Body of pancreas (tissue), 4 donors: ENCODE measurements at places on chromosomes 5 and 9.

DNA sequence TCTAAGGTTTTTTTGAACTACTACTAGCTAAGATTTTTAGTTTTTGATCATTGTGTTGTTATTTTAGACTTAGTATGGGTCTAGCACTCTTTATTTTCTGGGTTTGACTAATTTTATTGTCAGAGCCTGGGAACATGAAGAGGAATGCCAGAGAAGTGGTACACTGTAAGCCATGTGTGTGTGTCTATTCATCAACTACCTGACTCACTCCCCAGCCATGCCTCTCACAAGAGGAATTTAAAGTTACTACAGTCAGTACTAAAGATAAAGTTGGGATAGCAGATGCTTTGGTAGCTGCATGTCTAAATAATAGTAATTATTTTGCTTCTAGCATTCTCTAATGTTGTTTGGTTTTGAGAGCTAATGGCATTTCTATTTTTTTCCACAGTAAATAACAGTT lies 264.8 kb downstream of the CSNK1G3 start:
- no peak for DNase-seq

GRCh38 chr5:178180141-178180863 lies 6.9 kb downstream of the GMCL2 start:
- no peak for DNase-seq

DNA sequence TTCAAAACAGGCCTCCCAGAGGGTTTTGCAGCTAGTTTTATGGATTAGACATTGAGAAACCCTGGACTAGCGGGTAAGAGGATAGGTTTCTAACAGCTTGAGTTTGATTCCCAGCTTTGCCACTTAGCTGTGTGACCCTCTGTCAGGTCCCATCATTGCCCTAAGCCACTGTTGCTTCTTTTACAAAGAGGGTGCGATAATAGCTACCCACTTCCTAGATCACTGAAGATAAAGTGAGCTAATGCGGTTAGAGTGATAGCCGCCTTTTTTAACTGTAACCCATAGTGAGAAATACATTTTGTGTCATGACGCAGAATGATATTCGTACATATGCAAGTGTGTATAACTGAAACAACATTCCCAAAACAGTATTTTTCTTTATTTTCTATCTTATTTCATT lies 40.3 kb downstream of the CSF1R start:
- DNase-seq = no peak

DNA sequence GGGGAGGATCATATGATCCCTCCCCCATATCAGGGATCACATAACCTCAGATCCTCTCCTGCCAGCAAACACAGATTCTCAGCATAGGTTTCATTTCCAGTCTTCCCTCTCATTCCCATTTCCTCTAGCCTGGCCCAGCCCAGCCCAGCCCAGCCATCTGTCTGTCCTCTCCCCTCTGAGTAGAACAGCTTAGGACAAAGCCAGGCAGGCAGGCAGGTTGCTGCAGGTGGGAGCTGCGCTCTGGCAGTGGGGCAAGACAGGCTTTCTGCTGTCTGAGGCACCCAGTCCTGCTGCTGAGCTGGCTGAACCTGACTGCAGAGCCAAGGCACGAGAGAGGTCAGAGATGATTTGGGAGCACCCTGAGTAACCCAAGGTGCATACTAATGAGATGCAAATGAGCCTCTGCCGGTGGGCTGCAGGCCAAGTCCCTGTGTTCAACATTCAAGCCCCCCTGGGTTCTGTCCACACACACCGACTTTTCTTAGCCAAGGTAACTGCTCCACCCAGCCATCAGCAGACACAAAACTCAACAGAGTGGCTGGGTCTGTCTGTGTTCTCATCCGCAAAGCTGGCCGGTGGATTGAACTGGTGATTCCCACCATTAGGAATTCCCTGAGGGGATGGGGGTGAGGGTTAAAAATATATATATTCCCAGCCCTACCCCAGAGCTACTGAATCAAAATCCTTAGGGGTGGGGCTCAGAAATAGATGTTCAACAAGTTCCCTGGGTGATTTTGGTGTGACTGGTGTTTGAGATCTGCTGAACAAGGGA lies 9.1 kb downstream of the FAT2 start:
- no peak for DNase-seq

- DNase-seq = no peak
These were observed 27.8 kb downstream of the ZCCHC10 start for GRCh38 chr5:132998556-132998955.

DNA sequence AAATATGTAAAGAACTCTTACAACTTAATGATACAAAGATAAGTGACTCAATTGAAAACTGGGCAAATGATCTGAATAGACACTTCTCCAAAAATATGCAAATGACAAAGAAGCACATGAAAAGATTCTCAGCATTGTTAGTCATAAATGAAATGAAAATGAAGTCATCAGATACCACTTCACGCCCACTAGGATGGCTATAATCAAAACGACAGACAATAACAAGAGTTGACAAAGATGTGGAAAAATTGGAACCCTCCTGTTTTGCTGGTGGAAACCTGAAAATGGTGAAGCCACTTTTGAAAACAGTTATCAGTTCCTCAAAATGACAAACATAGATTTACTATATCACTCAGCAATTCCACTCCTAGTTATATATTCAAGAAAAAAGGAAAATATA lies 7.9 kb upstream of the SYK start:
- DNase-seq = no peak

DNA sequence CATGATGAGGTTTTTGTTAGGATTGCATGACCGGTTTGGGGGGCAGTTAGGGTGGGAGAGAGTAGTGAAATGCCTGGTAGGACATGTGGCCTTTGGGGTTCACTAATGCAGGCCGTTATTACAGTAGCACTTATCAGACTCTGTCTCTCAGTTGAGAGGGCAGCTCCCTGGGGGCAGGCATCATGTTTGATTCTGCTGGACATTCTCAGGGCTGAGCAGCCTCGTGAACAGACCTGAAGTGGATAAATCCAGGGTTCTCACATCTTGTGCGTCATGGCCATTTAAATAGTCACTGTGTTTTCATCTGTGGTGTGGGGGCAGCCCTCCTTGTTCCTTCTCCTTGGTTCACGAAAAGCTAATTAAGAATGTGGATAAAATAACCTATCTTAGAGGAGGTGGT lies 18.9 kb downstream of the KCNN2 start:
- DNase-seq = no peak

DNA sequence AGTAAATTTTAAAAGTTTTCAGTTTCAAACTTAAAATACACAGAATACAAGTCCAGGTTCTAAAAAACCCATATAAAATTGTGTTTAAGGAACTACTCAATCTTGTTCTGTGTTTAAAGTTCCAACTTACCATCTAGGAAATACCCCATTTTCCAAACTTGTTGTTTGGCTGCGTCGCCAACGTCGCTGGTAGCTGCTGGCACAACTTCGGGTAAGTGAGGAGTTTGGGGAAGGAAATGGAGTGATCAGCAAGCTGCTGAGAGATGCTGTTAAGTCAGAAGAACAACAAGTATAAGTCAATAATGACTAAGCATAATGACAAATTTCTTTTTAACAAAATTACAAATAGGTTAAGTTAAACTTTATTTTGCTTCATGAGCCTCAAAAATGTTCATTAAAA lies 71.3 kb upstream of the RAPGEF6 start:
- no peak for DNase-seq

- no peak for DNase-seq
These were observed 52.1 kb downstream of the BARX1 start for GRCh38 chr9:93902780-93903655.

DNA sequence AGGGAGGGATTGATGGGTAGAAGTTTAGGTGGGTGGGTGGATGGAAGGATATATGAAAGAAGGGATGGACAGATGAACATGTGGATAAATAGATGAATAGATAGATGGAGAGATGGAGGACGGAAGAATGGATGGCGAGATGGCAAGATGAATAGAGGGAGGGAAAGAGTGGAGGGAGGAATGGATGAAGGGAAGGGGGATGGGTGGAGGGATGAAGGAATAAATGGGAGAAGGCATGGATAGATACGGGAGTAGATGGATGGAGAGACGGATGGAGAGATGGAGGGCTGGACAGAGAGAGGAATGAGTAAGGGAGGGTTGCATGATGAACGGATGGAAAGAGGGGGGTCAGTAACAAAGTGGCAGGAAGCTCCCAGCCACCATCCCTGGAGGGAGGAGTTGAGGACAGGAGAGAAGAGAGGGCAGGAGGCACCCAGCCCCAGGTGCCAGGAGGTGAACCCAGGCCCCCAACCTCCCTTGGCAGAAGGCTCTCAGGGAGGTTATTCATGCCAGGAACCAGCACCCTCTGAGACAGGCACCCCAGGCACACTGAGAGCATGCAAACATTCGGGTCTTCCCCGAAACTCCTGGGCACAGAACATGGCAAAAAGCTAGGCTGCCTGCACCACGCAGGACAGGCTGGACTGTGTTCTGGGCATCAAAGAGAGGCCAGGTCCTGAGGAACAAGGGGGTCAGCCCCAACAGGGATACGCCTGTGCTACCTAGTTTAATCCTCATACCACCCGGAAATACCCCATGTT lies 9.1 kb downstream of the SARDH start:
- no peak for DNase-seq

- DNase-seq = no peak
These were observed 143.7 kb downstream of the PTTG1 start for GRCh38 chr5:160565376-160565775.

- DNase-seq = no peak
These were observed 34.0 kb downstream of the CDC42SE2 start for GRCh38 chr5:131297886-131298285.

- DNase-seq = no peak
These were observed 36.7 kb upstream of the HMHB1 start for GRCh38 chr5:143775258-143775657.

- DNase-seq = no peak
These were observed 87.6 kb downstream of the FBXO38 start for GRCh38 chr5:148471379-148471778.

- DNase-seq = no peak
These were observed 25.2 kb upstream of the ASS1 start for GRCh38 chr9:130419521-130420035.

GRCh38 chr5:14879393-14879792 lies 7.8 kb upstream of the ANKH start:
- no peak for DNase-seq

DNA sequence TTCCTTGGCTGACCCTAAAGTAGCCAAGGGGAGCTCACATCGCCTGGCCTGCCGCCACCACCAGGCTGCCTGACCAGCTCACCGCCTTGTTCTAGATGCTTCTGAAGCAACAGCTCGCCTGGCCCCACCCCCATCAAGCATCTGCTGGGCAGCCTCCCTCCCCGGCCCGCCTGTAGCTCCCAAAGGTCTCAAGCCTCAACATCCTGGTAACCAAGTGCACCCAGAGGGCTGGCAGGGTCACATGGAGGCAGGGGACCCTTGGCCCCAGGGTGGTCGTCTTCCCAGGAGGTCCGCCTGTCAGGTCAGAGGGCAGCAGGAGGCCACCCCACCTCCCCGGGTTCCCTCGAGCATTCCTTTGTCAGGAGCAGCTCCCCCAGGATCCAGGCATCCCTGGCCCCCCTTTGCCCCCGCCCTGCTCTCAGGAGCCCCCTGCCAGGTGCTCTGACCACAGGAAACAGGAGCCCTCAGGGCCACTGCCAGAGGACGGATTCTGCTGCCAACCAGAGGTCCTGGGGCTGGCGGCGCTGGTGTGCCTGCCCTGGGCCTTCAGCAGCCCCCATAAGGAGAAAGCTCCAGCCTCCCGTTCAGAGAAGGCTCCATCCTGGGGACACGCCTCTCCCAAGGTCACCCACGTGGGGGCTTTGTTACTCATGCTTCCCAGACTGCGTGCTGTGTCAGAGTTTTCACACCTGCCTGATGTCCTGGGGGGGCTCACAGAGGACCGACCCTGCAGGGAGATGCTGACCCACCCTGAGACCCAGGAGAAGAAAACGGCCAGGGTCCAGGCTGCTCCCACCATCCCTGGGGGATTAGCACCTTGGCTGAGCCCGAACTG lies 3.5 kb upstream of the LRRC14B start:
- DNase-seq = peak; percentile 16

DNA sequence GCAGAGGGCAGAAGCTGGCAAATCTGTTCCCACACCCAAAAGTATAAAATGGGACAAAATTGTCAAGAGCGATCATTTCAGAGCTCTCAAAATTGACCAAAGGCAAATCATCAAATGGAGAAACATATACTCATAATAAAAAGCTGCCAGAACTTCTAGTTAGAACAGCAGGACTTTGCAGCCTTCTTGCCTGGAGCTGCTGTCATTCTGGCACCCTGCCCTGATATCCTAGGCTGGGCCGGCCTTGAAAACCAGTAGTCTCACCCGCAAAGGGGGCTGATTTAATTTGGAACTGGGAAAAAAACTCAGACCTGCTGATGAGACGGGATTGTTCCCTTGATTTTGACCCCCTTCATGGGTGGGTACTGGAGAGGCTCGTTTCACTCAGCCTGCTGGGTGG lies 18.5 kb downstream of the OR2V1 start:
- DNase-seq = no peak

GRCh38 chr9:105673850-105674387 lies 11.7 kb downstream of the TAL2 start:
- no peak for DNase-seq

DNA sequence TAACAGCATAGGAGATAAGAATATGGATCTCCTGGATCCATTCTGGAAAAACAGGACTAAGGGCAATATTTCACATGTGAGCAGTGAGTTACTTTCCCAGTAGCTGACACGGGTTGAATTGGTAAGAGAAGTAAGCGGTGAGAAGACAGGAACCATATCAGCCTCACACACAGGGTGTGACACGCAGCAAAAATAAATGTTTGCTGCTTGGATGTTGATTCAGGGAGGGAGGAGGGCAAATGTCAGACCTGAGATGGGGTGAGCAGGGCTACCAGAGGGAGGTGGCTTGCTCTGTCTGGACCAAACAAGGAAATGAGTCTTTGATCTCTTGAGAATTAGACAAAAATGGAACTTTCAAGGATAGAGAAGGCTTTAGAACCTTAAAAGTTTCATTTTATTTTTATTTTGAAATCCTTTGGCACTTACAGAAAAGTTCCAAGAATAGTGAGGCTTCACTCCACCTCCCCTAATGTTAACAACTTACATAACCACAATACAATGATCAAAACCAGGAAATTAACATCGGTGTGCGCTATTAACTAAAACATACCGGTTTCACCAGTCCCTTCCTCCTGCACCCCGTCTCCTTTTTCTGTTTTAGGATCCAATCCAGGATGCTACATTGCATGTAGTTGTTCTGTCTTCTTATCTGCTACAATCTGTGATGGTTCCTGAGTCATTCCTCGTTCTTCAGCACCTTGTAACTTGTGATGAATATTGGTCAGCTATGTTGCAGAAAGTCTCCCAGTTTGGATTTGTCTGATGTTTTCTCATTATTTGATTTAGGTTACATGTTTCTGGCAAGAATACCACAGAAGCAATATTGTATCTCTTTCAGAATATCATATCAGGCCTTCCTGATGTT lies 20.5 kb upstream of the ARHGEF28 start:
- peak; percentile 53 for DNase-seq

- DNase-seq = no peak
These were observed 59.6 kb downstream of the GALNT12 start for GRCh38 chr9:98867103-98867428.

DNA sequence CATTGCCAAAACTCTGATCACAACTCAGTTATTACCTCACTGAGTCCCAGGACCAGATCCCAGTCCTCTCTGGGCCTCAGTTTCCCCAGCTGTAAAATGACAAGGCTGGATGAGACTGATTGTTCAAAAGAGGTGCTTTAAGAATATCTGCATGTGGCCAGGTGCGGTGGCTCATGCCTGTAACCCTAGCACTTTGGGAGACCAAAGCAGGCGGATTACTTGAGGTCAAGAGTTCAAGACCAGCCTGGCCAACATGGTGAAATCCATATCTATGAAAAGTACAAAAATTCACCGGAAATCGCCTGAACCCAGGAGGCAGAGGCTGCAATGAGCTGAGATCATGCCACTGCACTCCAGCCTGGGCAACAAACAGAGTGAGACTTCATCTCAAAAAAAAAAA lies 8.3 kb downstream of the ATOX1 start:
- DNase-seq = no peak
